ENCODE measurements at places on chromosomes 7 and 10. TPM values are rescaled to one million over a fixed set of nuclear protein-coding genes. Genes with fewer than 3 reads are reported as not detected.
A peak's percentile ranks its signal among the peaks of the same experiment; 100 is the strongest.

DNA sequence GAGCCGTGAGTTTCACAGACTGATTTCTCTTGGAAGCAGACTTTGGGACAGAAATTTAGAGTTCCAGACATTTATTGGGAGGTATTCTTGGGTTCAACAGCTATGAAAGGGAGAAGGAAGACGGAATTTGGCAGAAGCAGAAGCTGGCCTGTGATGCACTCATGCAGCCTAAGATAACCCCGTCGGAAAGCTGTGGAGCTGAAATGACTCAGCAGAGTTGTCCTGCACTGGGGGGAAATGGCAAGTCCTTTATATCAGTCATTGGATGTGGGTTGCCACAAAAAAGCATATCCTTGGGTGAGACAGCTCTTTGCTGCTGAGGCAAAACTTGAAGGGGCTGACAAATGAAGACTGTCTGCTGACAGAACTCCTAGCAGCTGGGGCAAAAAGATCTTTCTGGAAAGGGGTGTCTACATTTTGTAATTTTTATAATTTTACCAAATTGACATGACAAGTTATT, 11.5 kb upstream of the MICU1 start:
- no peak for DNase-seq

DNA sequence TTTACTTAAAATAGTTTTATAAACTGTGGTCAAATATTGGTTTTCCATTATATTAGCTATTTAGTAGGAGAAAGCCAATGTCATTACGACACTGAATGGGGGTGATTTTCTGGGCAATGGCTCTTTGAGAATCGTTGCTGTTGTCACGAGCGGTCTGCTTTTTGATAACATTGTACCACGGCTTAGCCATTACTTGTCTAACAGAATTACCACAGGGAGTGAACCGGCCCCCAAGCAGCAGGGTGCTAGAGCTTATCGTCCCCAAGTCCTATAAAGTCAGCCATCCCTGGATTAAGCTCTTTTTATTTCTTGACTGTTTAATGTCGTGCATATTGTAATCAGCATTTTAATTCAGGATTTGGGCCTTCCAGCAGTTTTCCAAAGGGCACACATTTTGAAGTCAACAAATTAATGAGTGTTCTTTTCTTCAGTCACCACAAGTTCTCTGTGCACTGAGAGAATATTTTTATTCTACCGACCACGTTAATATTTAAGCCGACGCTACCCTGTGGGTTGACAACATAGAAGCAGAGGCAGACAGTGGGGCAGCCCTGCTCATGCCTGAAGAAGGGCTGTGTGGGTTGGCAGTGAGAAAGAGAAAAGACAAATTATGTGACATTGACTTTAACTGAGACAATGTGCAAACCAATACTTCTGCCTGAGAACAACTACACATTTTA, 125.8 kb downstream of the ICA1 start:
- DNase-seq, result no peak

DNA sequence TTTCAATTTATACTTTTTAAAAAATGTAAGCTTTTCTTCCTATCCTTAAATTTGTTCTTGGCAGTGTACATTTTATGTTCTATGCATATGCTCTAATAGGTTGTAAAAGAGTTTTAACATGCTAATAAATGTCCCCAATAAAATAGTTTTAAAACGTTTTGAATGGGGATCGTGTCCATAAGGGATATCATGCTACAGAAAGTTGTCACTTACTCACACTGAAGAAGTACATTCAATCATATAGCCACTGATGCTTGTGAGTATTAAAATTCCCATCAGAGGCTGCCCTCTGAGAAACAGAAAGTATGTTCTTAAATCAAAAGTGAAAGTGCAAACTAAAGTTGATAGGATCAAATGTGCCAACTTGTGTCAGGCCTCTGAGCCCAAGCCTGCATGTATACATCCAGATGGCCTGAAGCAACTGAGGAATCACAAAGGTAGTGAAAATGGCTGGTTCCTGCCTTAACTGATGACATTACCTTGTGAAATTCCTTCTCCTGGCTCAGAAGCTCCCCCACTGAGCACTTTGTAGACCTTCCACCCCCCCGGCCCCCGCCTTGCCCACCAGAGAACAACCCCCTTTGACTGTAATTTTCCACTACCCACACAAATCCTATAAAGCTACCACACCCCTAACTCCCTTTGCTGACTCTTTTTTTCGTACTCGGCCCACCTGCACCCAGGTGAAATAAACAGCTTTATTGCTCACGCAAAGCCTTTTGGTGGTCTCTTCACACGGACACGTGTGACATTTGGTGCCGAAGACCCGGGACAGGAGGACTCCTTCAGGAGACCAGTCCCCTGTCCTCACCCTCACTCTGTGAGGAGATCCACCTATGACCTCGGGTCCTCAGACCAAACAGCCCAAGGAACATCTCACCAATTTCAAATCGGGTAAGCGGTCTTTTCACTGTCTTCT, 877 bp upstream of the NOD1 start:
- no peak for DNase-seq

GRCh38 chr10:124353896-124354295, 64.8 kb downstream of the OAT start:
- DNase-seq, result no peak

- DNase-seq, result no peak
Measured at GRCh38 chr7:43465581-43466554, 117.0 kb upstream of the STK17A start.

EFCAB10 gene
- polyA plus RNA-seq, result 1.4 TPM

GRCh38 chr7:124489925-124490324, 275.7 kb downstream of the GPR37 start:
- DNase-seq, result no peak

DNA sequence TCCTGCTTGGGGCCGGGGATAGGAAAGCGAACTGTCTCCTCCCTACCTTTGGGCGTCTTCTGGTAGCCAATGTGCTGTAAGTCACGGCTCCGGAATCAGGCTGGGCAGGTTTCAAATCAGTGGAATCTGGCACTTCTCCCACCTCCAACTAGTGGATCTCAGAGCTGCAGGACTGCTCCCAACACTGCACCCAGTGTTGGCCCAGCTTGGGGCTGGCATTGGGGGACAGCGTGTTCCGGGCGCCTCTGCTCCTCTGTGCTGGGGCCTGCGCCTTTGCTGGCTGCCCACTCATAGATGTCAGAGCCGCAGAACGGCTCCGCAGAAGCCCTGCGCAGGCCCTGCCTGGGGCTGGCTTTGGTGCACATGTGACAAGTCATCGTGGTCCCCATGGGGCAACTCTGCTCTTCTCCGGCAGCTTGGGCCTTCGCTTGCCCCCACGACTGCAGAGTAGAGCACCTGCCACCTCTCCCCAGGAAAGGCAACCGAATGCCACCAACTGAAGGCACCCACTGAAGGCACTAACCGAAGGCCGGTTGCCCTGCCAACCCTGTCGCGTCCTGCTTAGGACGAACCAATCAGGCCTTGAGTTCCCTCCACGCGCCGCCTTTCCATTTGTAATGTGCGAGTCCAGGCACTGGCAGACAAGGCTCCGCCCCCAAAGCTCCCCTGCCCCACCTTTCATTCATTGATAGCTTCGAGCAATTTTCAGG, 85.5 kb upstream of the ABI1 start:
- DNase-seq, result no peak

GPR26 gene
- polyA plus RNA-seq, result not detected

COBL gene
- polyA plus RNA-seq, result 117 TPM

GRCh38 chr7:102897211-102897631, 15.6 kb upstream of the LRRC17 start:
- DNase-seq, result no peak

PDK4 gene
- 12.9 TPM for polyA plus RNA-seq

SLC18A3 gene
- not detected for polyA plus RNA-seq

ZNRF2 gene
- polyA plus RNA-seq, result 11.7 TPM

MSS51 gene
- polyA plus RNA-seq, result 62.6 TPM

GRCh38 chr7:129719980-129720732, 108.6 kb downstream of the NRF1 start:
- DNase-seq, result no peak

- no peak for DNase-seq
Measured at GRCh38 chr7:159012353-159013069, 132.2 kb downstream of the VIPR2 start.

HYCC1 gene
- 20.7 TPM for polyA plus RNA-seq

PKD2L1 gene
- not detected for polyA plus RNA-seq

GRCh38 chr7:91876391-91877133, 3.9 kb downstream of the MTERF1 start:
- no peak for DNase-seq

PTPRN2 gene
- 1.7 TPM for polyA plus RNA-seq

DNA sequence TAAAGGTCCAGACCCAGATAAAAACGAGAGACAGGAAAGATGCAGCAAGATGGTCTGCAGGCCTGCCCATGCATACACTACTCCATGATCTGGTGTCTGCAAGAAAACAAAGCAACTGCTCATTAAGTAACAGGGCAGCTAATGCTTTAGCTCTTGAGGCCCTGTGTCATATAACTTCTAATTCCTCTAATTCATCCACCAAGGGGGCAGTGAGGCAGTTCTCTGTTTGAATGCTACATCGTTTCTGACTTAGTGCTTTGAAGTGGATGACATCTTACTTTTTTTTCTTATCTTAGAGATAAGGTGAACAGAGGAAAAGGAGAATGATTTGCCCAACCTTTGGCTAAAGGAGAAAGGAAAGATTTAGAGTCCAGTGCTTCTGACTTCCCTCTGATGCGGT, 619.7 kb downstream of the AUTS2 start:
- no peak for DNase-seq

- no peak for DNase-seq
Measured at GRCh38 chr7:77553123-77553522, 16.0 kb downstream of the PTPN12 start.

ZKSCAN1 gene
- polyA plus RNA-seq, result 37.6 TPM

AQP1 gene
- polyA plus RNA-seq, result 91.6 TPM

DNA sequence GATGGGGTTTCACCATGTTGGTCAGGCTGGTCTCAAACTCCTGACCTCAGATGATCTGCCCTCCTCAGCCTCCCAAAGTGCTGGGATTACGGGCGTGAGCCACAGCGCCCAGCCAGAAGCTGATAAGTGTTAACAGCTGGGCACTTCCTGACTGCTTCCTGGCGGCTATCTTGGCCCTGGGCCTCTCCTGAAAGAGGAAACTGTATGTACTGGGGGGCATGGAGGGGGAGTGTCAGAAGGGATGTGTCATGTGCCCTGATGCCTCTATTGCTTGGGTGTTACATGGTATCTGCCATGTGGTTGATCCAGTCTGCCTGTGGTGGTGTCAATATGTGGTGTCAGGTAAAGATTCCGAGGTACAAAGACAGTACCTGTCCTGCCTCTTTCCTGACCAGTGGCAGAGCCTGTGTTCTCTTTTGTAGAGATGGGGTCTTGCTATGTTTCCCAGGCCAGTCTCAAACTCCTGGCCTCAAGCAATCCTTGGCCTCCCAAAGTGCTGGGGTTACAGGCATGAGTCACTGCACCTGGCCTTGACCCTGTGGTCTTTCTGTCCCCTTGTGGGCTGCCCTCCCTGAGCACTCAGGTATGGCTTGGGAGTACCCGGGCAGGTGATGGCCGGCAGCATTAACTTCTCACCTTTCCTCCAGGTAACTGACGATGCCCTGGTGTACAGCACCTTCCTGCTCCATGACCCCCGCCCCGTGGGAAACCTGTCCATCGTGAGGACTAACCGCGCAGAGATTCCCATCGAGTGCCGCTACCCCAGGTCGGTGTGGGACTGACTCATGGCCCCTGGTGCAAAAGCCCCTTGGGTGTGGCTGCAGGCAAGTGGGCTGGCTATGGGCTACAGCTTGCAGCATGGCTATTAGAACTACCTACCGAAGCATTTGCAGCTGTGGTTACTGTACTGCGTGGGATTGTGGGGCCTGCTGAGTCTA, 4.4 kb downstream of the ZP3 start:
- no peak for DNase-seq

DNA sequence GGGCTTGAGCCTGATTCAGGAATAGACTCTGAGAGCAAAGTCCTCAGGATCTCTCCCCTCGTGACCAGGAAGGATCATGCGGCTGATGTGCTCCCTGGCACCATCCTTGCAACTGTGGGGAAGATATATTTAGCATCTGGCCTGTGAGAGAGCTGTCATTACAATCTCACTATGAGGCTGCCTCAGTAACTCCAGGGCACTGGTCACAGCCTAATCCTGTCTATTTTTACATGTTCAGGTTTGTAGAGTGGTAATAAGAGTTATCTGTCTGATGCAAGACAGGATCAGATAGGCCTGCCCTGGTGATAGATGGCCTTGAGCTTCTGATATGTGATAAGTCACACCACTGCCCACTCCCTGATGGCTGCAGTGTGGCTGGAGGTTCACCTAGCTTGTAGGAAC, 50.7 kb downstream of the PPP1R3C start:
- no peak for DNase-seq

SPDYE11 gene
- polyA plus RNA-seq, result 0.20 TPM

AOC1 gene
- not detected for polyA plus RNA-seq

TMEM248 gene
- polyA plus RNA-seq, result 48.1 TPM

GRCh38 chr10:70905071-70906021, 17.0 kb upstream of the PCBD1 start:
- no peak for DNase-seq

SBDS gene
- 270 TPM for polyA plus RNA-seq

GRCh38 chr10:89846786-89847185, 145.4 kb downstream of the KIF20B start:
- DNase-seq, result no peak

GRCh38 chr10:61586829-61587228, 75.9 kb upstream of the CABCOCO1 start:
- DNase-seq, result no peak

DNA sequence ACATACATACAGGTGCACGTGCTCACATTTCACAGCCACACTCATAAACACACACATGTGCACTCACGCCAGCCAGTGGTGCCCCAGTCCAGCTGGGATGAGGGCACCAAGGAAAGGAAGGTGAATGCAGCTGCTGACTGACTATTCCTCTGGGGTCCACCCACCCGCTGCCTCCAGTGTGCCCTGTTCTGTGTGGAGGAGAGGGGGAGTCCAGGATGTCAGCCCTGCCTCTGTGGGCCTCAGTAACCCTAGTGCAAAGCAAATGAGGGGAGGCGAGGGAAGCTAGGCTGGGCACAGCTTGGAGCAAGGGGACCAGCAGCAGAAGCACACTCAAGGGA, 57.6 kb downstream of the YKT6 start:
- no peak for DNase-seq

GRCh38 chr10:96017191-96017687, 26.1 kb upstream of the CCNJ start:
- DNase-seq, result peak; percentile 29

DNA sequence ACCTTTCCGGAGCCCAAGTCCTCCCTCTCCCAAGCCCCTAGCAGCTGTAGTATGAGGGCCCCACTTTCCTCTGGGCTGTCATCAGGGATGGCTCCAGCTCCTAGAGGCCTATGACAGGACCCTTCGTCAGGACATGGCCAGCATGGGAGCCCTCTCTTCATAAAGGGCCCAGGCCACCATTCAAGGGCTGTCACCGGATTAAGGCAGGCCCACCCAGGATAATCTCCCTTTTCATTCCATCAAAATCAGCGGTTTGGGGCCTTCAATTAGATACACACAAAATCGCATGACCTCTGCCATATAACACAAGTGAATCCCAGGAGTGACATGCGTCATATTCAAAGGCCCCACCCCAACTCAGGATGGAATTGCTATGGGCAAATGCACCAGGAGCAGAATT, 12.2 kb upstream of the GDF10 start:
- DNase-seq, result no peak

Data from forelimb muscle (tissue), 1 donor.